Stimulated activated CD4-positive, alpha-beta T cell treated with anti-CD3 and anti-CD28 coated beads, Interleukin-4, amount 100 ng/mL, for 4 hours (primary cell): ENCODE measurements at places on chromosomes 4 and X.

DNA sequence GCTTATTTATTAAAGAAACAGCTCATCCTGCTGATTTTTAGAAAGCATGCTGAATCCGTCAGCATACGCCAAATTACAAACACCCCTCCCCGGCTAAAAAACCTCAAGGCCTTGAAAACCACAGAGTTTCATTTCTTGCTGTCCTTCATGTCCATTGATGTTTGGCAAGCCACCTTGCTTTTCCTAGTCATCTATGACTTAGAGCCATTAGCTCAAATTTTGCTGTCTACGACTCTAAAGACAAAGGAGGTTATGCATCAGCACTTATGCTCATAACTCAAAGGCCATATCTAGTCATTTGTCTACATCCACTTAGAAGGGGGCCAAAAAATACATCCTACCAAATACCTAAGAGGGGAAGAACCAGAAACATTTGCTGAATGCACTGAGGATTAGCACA lies 925.1 kb downstream of the PCDH7 start:
- DNase-seq = no peak

DNA sequence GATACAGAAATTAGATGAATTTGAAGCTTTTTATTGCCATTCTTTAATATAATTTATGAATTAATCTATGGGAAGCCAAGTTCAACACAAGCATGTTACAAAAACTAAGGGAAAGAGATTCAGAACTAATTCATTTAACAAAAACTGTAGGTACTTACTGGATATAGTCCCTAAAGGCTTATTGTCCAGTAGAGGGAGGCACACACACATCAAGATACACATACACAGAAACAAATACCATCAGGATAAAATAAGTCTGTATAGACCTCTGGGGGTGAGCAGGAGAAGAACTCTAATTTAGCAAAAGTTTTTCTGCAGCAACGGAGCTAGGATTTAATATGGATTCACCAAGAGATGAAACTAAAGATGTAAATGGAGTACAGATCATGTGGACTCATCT lies 83.0 kb upstream of the IL13RA1 start:
- no peak for DNase-seq

DNA sequence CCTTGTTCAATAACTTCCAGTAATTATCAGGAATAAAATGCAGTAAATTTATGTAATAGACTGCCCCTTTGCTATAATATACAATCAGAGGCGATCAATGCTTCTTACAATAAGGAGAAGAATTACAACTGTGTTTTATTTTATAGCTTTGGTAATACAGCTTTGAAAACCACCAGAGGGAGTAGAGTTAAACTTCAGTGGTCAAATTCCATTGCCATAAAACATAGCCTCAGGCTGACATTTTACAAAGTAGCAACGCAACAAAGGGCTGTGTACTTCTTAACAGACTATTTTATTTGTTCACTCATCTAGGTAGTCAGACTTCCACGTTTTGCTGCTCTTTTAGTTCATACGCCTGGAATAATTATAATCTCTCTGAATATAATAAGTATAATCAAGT lies 58.5 kb downstream of the TEX13C start:
- DNase-seq = no peak

GRCh38 chr4:102453827-102454226 lies 47.3 kb upstream of the NFKB1 start:
- no peak for DNase-seq

- no peak for DNase-seq
Measured at GRCh38 chr4:60463857-60464502, 736.1 kb upstream of the ADGRL3 start.

DNA sequence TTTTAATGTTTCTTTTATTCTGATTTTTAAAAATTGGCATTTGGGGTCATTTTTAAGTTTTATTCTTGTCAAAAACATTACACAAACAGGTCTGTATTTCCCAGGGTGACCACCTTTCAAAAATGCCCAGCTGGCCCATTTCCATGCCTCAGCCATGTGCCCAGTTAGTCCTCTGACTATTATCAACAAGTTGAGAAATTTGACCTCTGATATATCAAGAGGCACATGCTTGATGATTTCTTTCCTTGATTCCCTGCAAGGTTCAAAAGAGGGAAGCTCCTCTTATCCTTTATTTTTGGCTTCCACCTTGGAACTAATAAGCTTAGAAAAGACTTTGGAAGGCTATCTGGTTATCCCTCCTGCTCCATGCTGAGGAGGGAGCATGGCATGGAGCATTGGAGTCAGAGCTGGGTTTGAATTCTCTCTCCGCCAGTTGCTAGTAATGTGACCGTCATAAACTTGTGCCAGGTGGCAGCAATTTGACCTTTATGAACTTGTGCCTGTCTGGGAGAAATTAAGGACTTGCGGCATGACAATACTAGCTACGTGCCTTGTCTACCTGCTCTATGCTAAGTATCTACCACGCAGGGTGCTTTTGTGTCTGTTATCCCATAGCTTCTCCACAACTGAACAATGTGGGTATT lies 122.4 kb upstream of the SLC4A4 start:
- no peak for DNase-seq

DNA sequence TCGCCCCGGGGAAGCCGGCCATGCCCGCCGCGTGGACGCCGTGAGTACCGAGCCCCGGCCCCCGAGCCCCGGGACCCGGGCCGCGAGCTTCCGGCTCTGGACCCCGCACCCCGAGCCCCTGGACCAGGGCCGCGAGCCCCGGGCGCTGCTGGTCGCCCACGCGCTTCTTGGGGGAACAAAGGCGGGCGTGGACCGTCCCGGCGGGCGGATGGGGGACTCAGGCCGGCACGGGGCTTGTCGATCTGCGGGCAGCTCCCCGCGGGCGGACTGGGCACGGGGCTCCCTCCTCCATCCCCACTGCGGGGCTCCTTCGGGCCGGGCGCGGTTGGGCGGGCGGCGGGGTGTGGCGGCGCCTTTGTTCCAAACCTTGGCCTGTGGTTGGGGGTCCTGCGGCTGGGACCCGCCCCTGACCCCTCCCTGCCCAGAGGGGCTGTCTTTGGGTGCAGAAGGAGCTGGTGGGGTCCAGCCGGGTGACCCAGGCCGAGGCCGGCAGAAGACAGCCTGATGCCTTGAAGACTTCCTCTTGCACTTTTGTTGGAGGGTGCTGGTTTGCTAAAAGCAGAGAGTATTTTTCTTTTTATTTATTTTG lies 25.2 kb upstream of the ADD1 start:
- DNase-seq = no peak

- no peak for DNase-seq
Measured at GRCh38 chr4:40493160-40493559, 136.5 kb downstream of the RBM47 start.

DNA sequence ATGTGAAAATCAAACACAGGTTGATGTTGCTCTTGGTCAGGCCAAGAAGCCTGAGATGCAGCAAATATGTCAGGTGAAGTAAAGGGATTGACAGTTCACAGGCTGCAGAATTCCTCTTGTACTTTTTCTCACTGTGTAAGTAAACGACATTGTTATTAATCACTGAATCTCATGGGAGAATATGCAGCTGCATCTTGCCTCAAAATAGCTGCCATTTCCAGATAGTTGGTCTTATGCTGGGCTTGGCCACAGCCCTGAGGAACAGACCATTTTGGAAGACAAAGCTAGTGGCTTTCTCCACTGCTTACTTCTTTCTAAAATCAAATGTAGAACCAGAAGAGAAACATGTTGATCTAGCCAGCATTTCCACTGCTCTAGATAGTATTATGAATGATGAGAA lies 403.4 kb upstream of the NR3C2 start:
- DNase-seq = no peak

DNA sequence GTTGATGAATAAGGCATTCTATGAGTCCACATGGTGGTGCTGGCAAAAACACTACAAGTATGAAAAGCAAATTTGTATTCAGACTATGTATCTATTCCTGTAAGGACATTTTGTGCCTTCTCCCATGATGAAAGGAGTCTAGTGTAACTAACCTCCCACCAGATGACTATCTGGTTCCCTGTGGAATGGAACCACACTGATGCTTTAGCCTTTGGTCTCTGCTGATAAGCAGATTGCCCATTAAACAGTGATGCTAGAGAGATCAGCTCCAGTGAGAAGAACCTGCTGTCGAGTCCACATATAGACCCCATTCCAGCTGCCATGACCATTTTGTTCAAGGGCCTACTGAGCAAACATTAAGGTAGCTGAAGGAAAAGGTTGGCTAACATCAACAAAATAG lies 10.5 kb upstream of the THOC2 start:
- no peak for DNase-seq

- DNase-seq = no peak
Measured at GRCh38 chr4:86959588-86960500, 25.0 kb downstream of the AFF1 start.

GRCh38 chrX:24117258-24117657 lies 32.3 kb upstream of the ZFX start:
- no peak for DNase-seq

GRCh38 chr4:140615451-140615850 lies 46.7 kb upstream of the UCP1 start:
- DNase-seq = no peak

DNA sequence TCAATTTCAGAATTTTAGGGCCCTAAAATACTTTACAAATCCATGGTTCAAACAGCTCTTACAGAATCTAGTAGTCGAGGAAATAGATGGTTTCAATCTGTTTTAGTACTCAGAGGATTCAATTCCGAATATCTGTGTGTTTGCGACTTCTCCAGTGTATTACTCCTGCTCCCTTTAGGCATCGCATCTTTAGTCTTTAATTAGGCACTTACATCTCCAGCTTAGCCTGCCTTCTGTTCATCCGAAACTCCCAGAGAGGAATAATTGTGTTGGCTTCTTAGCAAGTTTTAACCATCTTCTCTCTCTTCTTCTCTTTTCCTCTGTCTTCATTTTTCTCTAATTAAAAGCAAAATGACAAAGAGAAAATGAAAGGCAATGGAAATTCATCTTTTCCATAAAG lies 1901.3 kb upstream of the TENM3 start:
- no peak for DNase-seq
